Activated naive CD4-positive, alpha-beta T cell treated with anti-CD3 and anti-CD28 coated beads, Interleukin-2, amount 10 ng/mL, durations not matched to agents 7 days and 5 days (primary cell): ENCODE measurements at places on chromosomes 5 and 9.

DNA sequence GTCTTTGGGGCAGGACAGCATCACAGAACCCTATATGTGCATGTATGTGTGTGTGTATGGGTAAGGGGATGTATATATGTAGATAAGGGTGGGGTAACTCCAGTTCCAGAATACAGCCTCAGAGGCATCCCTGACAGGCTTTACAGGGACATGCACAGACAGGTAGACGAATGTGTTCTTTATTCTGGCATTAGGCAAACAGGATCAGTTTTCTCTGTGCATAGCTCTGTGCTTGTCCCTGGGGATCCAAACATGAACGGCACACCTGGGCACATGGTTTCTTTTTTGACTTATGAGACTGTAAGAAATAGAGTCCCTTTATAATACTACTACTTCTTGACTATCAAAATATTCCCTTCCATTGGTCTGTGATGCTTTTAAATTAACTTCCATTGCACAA lies 120.6 kb downstream of the TRIO start:
- DNase-seq = no peak

DNA sequence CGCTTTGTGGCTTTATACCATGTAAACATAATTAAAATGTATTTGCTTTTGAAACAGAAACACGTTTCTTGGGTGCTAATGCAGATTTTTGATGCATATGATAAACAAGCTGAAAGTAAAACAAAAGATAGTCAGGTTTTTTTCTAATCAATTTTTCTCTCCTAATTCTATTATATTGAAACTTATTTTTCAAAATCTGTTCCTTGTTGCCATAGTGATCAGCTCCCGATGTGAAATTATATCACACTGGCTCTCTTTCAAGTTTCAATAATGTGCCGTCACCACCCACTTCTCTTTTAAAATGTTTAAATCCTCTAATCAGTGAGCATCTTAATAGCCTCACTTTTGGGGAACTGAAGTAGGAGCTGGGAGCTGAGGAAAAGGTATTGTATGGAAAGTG lies 36.4 kb upstream of the DAPK1 start:
- DNase-seq = no peak

- peak; percentile 11 for DNase-seq
Measured at GRCh38 chr9:137463931-137464290, 4.8 kb upstream of the NSMF start.

DNA sequence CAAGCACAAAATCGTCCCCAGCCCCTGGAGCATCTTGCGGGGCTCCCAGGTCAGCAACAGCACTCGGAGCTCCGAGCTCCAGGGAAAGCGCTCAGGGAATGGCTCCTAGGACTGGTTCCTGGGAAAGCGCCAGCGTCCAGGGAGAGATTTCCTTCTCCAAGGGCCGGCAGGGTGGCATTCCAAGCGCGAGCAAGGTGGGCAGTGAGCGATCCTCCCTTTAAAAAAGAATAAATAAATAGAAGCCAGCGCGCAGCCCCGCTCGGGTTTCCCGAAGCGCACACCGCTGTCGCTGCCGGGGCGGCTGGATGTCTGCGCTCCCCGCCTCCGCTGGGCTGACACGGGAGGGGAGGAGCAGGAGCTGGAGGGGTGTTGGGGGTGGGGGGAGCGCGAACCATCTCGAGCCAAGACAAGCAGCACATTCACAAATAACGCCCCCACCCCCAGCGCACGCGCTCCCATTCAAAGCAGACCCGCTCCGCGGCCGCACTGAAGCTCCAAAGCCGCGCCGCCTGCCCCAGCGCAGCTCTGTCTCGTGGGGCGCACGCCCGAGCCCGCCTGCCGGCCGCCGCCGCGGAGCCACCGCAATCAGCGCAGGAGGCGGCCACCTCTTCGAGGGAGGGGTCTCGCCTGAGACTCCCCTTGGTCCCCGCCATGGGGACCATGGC lies 327.4 kb downstream of the SH3GL2 start:
- DNase-seq = no peak

DNA sequence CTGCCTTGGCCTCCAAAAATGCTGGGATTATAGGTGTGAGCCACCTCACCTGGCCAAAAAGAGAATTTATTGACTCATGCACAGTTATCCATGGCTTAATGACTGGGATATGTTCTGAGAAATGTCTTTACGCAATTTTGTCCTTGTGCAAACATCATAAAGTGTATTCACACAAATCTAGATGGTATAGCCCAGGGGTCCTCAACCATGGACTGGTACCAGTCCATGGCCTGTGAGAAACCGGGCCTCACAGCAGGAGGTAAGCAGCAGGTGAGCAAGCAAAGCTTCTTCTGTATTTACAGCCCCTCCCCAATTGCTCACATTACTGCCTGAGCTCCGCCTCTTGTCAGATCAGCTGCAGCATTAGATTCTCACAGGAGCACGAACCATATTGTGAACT lies 12.4 kb upstream of the SIL1 start:
- no peak for DNase-seq

DNA sequence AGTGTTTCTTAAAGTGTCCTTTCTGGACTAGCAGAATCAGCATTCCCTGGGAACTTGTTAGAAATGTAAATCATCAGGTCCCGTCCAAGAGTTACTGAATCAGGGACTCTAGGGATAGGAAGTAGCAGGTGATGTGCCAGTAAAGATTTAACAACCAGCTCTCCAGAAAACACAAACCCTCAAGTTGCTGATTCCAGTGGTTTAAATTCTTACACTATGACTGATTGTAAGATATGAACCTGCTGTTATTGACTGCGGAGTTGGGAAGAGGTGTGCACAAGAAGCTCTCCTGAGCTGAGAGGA lies 39.1 kb upstream of the BASP1 start:
- DNase-seq = no peak

GRCh38 chr9:79129865-79130480 lies 441.8 kb upstream of the TLE4 start:
- DNase-seq = peak; percentile 49

- no peak for DNase-seq
Measured at GRCh38 chr9:37412431-37413151, 9.9 kb upstream of the GRHPR start.

- peak; percentile 65 for DNase-seq
Measured at GRCh38 chr5:178839319-178839704, 20.4 kb upstream of the ZNF354B start.

- no peak for DNase-seq
Measured at GRCh38 chr5:160054831-160055230, 45.9 kb downstream of the TTC1 start.

- no peak for DNase-seq
Measured at GRCh38 chr5:150078802-150079689, 7.3 kb downstream of the CSF1R start.

- no peak for DNase-seq
Measured at GRCh38 chr5:33340195-33340594, 100.6 kb upstream of the TARS1 start.

GRCh38 chr9:99588747-99589146 lies 232.9 kb upstream of the NR4A3 start:
- DNase-seq = no peak

DNA sequence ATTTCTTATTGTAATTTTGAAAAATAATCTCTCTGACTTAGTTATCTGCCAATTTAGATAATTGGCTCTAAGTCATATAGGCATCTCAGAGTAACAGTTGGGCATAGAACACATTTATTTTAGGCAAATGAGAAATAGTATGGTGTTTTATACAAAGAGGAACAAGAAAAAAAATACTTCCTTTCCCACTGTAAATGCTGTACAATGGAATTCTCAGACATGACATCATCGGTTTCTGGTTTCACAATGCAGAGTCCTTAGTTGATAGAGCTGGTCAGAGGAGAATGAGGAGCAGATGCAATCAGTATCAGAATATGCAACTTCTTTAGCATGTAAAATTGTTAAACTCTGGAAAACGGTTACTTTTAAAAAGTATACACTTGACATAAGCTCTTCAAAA lies 49.4 kb downstream of the PLK2 start:
- DNase-seq = no peak

GRCh38 chr9:117273612-117274011 lies 141.2 kb downstream of the ASTN2 start:
- DNase-seq = no peak

- DNase-seq = peak; percentile 36
Measured at GRCh38 chr9:69120380-69121154, 53.5 kb upstream of the TJP2 start.

DNA sequence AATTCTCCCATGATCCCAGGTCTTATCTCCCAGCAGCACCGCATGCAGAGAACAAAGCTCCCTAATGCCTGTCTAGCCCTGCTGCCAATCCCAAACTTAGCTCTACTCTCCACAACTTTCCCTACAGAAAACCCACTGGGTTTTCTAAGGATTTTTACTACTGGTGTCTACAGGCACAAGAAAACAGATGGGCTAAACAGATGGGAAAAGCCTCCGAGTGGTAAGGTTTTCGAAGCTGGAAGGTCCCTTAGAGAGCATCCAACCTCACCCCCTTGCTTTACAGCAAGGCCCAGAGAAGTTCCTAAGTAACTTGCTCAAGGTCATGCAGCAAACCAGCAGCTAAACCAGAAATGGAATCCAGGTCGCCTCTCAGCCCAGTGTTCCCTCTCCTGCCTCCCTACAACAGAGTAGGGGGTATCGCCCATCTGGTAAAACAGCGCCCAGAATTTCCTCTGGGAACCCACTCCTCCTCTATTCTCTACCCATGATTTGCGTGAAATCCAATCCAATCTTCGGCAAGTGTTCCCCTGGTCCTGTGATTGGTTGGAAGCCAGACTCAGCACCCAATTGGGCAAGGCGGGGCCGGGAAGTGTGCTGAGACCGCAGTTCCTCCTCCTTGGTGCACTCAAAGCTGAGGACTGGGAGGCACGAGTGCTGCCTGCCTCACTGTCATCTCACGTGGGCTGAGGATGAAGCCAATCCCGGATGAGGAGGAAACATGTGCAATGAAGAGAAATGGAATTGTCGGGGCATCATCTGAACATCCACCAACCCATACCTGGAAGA lies 20.8 kb downstream of the CPLX2 start:
- peak; percentile 8 for DNase-seq

DNA sequence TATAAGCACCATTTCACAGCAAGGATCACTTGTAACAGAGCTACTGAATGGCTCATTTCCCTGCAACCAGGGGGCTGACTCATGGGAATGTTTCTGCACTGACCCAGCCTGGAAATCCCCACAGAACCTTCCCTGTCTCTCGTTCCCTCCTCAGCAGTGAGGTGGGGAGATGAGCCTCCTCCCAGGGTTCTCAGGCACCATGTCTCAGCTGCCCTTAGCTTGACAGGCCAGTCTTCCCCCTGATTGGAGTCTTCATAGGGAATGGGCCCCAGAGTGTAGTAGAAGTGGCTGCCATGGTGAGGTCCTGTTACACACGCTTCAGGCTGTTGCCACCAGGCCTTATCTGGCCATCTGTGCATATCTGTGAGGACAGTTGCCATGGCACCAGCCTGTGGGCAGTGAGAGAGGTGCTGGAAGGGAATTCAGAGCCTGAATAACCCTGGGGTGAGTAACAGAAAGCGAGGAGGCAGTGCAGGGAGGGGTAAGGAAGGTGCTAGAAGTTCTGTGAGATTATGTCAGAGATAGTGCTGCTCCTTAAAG lies 324.4 kb downstream of the ENC1 start:
- DNase-seq = no peak
